Pancreas (tissue), 10 donors: ENCODE measurements at places on chromosomes 13 and 19.

DNA sequence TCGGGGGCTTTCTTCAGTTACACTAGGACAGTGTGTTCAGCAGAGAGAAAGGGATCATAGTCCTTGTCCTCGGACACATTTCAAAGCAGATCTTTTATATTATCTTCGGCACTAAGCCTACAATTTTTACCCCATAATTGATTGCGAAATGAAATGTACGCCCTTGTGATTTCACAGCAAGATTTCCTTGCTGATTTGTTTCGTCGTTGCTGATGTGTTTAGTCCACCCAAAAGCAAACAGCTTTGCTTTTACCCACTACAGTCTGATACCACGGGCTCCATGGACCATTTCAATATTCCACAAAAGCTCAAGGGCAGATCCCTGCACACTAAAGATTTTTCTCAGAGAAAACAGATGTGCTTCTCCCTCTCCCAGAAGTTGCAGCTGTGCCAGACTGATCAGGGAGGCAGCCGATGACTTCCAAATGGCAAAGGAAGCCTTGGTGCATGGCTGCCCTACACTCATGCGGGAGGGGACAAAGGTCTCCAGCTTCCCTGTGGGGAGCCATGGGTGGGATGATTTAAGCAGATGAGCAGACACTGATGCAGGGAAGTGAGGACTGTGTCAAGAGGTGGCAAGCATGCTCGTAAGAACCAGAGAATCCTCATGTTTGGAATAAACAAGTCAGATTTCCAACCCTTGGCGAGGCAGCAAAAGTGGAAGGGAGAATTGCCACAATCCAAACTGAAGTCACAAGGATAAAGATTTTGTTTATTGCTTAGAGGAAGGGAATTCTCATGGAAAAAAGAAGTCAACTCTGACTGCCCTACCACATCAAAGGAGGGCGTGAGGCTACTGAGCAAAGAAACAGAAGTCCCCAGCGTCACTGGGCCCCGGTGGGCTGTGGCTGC, 81.1 kb downstream of the STK24 start:
- no peak for DNase-seq

GRCh38 chr13:75633285-75633684, 2.8 kb upstream of the LMO7 start:
- DNase-seq, result no peak

- peak; percentile 67 for DNase-seq
Observed at GRCh38 chr13:53200498-53201453, 172.2 kb downstream of the OLFM4 start.

GRCh38 chr19:16005925-16006324, 57.1 kb downstream of the OR10H4 start:
- no peak for DNase-seq

- DNase-seq, result no peak
Observed at GRCh38 chr19:19540715-19541515, 2.9 kb downstream of the CILP2 start.
